Pulmonary artery endothelial cell (primary cell): ENCODE measurements at places on chromosomes 5 and 9.

DNA sequence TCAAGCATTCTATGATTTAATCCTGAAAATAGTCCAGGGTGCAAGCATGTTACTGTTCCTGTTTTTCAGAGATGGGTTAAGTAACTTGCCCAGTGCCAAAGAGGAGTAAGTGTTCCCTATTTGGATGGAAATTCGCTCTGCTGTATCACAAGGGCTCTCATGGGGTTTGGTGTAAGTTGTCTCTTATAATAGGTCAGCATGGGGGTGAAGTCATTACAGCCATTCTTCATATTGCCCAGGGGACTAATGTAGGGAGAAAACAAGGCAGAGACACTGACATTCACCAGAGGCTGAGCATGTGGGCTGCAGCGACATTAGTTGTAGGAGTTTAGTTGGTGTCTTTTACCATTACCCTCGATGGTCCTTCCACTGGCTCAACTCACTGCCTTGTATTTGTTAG is 142.1 kb upstream of the GLRA1 start:
- no peak for DNase-seq

- DNase-seq, result no peak
These were observed at the start of gene CTXN3 for GRCh38 chr5:127649018-127649439. CTXN3 (plus strand) TSS chr5:127649082; CDS start chr5:127657522, 8,440 bp downstream.

- DNase-seq, result no peak
These were observed 49.9 kb downstream of the GGTA1 start for GRCh38 chr9:121449786-121450185.

- no peak for DNase-seq
These were observed 48.4 kb upstream of the EPB41L4B start for GRCh38 chr9:109369285-109369684.

DNA sequence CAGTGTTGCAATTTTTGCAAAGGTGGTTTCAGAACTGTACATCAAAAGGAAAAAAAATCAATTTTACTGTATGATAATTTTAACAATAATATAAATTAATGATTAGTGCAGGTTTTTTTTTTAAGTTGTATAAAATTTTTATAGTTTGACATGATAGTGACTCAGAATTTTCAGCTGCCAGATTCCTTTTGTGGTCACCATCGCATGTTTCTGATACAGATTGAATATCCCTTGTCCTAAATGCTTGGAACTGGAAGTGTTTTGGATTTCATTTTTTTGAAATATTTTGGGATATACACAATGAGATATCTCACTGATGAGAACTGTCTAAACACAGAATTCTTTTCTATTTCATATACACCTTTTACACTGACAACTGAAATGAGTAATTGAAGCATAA is 361.3 kb downstream of the RAB3C start:
- DNase-seq, result no peak

DNA sequence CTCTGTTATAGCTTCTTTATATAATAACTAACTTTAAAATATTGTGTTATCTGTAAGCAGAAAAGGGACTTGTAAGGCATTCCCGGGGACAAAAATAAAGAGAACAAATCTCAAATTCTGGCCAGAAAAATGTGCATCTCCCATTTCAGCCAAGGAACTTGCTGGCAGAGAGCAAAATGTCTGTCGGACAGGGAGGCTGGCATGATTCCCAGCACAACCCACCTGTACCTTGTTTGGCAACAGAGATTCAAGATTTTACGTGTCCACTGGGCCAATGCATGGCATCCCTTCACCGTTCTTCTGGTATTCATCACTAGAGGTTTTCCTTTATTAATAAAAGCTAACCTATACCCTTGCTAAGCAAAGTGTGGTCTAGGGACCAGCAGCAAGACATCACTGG is 566.6 kb downstream of the PSAT1 start:
- DNase-seq, result no peak

DNA sequence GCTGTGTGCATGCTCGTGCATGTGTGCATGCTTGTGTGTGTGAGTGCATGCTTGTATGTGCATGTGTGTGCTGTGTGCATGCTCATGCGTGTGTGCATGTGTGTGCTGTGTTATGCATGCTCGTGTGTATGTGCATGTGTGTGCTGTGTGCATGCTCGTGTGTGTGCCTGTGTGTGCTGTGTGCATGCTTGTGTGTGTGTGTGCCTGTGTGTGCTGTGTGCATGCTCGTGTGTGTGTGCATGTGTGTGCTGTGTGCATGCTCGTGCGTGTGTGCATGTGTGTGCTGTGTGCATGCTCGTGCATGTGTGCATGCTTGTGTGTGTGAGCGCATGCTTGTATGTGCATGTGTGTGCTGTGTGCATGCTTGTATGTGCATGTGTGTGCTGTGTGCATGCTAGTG is 30.3 kb upstream of the SH3PXD2B start:
- DNase-seq, result no peak

- DNase-seq, result no peak
These were observed 58.5 kb downstream of the CSF2 start for GRCh38 chr5:132132138-132132537.

DNA sequence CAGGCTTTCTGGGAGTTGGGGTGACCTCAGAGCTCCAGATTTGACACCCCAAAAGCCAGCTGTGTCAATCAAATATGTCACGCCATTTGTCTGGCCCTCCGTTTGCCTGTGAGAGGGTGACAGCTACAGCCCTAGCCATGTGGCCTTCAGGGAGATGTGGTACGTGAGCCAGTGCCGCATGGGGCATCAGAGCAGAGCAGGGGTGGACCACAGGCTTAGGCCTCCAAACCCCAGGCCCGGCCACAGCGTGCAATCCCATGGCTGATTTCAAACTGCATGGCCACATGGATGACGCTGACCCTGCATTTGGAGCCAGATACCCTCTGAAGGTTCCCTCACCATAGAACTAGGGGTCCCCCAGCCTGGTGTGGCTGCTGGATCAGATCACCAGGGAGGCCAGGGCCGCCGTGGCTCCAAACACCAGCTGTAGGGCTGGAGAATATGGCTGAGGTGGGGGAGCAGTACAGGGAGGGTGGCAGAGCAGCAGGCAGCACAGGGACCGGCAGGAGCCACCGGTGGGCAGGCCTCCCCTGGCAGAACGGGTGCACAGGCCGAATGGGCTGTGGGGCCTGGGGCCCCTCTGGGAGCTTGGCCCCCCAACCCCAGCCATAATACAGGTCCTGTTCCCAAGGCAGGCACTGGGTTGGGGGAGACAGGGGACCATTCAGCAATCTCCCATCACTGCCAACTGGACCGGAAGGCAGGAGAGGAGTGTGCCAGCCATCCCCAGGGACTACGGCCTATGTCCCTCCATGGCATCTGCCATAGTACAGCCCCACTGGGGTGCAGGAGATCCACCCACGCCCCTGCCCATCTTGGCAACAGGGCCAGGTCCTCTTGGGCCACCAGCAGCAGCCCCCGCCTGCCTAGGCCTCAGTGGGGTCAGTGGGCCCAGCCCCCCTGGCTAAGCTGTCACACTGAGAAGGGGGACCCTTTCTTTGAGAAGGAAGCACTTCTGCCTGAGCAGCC is 1.5 kb downstream of the SAPCD2 start:
- DNase-seq, result no peak

DNA sequence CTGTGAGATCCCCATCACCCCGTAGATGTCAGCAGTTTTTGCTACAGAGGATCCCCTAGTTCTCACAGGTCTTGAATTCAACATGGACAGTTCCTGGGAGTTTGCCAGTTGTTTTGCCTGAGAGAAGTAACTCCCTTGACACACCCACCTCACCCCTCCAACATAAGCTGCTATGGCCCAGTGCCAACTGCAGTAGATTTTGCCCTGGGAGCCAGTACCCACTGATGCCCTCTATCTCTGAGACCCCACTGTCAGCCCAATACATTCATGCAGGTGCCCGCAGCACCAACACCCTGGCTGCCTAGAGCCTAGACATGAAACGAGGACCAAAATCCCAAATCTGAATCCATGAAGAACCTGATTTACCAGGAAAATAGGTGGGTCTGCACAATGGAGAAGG is 583.9 kb upstream of the CTNND2 start:
- no peak for DNase-seq

DNA sequence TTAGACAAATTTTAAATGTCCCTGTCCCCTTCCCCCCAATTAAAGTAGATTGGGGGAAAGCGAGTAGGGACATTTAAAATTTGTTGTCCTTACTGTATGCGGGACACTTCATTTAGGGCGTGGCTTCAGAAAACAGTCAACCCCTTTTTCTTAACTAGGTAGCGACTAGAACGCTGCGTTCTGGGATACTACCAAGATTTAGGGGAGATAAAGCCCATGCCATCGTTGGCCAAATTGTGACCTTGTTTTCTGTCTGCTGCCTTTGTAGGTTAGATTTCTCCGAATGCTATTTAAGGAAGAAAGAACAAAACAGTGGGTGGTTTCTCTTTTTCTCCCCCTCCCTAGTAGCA is 1.2 kb downstream of the CKS2 start:
- no peak for DNase-seq

DNA sequence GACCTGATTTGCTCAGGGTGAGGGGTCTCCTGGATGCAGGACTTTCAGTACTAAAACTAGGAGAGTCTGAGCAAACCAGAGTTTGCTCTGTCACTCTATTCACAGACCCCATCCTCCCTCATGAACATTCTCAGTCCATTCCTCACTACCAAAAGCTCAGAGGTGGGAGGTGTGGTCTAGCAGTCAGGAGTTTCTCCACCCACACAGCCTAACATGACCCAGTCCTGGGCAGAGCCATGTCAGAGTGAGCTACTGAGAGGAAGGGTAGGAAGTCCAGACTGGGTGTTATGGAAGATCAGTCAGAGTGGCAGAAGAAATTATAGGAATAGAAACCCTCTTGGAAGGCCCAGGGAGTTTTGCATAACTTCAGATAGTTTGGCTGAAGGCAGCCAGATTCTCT is 113.3 kb upstream of the GRAMD2B start:
- no peak for DNase-seq

DNA sequence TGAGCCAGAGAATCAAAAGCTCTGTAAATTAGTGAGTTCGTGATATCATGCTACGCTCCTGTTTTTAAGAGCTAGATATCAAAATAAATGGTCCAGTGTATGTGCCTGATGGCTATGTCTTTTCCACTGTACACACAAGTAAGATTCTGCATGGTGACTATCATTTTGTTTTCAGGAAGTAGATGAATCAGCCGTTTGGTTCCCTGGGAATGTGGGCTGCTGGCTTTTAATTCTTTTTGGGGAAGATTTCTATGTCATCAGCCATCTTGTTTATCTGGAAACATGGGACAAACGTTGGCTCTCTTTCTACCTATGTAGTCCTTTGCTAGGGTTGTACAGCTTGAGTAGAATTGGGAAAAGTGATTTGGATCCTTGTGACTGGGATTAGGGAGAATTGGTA is 126.7 kb downstream of the GRIA1 start:
- DNase-seq, result no peak

GRCh38 chr5:136046246-136046645 is 17.5 kb downstream of the TGFBI start:
- DNase-seq, result no peak

GRCh38 chr9:100670719-100671118 is 92.8 kb downstream of the CAVIN4 start:
- no peak for DNase-seq

- DNase-seq, result no peak
These were observed 6.8 kb upstream of the RECK start for GRCh38 chr9:36029765-36030528.

DNA sequence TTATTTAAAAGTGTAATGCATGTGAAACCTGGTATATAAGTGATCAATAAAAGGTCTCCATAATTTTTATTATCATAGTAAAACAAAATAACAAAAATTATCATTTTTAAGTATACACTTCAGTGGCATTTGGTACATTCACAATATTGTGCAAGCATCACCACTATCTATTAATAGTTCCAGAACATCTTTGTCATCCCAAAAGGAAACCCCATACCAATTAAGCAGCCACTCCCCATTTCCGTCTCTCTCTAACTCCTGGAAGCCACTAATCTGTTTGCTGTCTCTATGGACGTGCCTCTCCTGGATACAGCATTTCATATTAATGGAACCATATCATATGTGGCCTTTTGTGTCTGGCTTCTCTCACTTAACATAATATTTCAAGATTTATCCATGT is 7.6 kb downstream of the OLFML2A start:
- DNase-seq, result no peak

DNA sequence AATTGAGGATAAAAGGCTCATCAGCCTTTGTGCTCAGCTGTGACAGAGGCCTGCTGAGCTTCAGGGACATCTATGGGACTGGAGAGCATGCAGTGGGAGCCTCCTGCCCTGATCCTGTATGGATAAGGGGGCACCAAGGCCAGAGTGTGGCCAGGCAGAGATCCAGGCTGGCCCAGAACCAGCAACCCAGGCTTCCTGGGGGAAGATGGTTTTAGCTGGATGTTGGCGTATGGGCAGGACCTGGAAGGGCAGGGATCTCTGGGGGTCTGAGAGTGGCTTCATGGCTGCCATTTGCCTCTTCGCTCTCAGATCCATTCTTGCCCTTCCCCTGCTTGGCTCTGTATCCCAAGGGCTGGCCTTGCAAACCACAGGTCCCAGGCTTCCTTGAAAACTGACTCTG is 169.9 kb downstream of the MACROH2A1 start:
- no peak for DNase-seq

- no peak for DNase-seq
These were observed 58.3 kb downstream of the JAK2 start for GRCh38 chr9:5043381-5043780.

DNA sequence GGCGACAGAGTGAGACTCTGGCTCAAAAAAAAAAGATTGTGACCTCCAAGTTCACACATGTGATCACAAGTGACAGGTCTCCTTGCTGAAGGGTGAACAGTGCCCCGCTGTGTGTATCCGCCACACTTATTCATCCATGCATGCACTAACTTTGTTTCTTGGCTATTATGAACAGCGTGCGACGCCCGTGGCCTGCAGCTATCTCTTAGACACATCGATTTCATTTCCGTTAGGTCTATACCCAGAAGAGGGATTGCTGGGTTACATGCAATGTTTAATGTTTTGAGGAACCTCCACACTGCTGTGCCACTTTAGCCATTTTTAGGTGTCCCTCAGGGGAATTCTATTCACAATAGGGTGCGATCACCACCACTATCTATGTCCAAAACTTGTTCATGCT is 12.1 kb upstream of the EGFL7 start:
- DNase-seq, result no peak
